ENCODE measurements at places on chromosomes 11 and 22.
A peak's percentile ranks its signal among the peaks of the same experiment; 100 is the strongest.

GRCh38 chr22:48651981-48652538, 1175.6 kb downstream of the BRD1 start:
- no peak for DNase-seq

GRCh38 chr11:118398791-118399559, 2.4 kb upstream of the ATP5MG start:
- no peak for DNase-seq

- no peak for DNase-seq
Observed at GRCh38 chr22:43411040-43411868, 560 bp upstream of the MPPED1 start.

GRCh38 chr11:64970731-64971151, 1.2 kb downstream of the MAJIN start:
- DNase-seq, result no peak

GRCh38 chr11:119634301-119634700, 94.7 kb downstream of the NECTIN1 start:
- DNase-seq, result no peak

DNA sequence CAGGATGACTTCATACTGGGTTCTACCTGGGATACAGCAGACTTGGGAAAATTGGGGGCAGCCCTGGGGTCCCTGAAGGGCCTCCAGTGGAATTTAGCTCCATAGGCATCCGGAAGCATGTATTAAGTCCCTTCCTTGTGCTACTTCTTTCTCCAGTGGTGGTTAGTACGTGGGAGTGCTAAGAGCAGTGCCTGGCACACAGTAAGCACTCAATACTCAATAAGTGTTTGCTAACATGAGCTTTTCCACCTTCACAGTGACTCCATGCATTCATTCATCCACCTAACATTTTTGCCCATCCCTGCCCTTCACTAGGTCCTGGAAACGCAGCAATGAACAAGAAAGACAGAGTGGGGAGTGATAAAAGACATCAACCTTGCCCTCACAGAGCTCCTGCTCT, 120.5 kb downstream of the MN1 start:
- DNase-seq, result no peak

- DNase-seq, result peak; percentile 13
Observed at GRCh38 chr11:113531575-113532451, 56.6 kb upstream of the DRD2 start.
